Central memory CD4-positive, alpha-beta T cell (primary cell): ENCODE measurements at places on chromosomes 3 and 15.

- DNase-seq: no peak
These were observed 30.4 kb upstream of the THRB start for GRCh38 chr3:24525022-24525421.

DNA sequence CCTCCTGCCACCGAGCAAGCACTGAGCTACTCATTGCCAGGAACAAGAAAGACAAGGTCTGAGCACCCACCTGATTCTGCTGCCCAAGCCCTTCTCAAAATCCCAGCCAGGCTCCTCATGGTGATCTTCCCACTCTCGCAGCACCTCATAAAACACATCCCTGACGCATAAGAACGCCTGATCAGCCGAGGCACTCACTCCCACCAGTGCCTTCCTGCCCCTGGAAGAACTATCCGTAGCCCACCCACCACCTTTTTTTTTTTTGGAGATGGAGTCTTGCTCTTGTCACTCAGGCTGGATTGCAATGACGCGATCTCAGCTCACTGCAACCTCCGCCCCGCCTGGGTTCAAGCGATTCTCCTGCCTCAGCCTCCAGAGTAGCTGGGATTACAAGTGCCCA, 3.9 kb downstream of the CDAN1 start:
- no peak for DNase-seq

DNA sequence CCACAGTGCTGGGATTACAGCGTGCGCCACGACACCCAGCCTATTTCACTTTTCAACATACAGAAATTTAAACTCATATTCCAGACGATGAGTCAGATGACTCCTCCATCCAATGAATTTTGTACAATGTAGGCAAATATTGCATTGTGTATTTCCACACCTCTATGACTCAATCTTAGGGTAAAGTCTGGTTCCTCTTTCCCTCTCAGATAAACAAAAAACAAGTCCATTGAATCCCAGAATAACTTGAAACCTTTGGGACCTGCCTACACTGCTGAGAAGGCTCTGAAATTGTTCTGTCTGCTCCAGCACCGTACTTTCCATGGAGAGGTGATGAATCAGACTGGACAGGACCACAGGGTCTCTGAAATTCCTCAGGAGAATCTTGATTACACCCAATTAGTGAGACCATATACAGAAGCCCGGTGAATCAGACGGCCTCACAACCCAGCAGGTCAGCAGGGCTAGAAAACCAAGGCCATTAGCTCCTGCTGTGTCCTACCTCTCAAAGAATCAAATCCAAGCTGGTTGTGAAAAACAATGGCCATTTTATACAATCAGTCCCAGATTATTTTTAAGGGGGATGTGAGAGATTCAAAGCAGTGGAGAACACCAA, 112.6 kb downstream of the ERC2 start:
- DNase-seq: no peak

DNA sequence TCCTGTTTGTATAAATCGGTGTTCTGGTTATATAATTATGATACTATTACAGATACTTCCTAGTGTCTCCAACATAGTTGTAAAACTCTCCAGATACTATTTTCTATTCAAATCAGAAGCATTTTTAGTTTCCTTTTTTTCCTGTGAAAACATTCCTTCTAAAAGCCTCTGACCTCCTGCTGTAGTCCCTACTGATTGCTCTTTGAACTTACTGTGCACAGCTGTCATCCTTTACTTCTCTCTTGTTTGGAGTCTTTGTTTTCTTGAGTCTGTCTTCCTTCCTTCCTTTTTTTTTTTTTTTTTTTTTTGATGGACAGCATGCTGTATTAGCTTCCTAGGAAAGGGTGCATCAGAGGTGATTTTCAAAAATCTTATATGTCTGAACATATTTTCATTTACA, 28.9 kb downstream of the NR2C2 start:
- no peak for DNase-seq

DNA sequence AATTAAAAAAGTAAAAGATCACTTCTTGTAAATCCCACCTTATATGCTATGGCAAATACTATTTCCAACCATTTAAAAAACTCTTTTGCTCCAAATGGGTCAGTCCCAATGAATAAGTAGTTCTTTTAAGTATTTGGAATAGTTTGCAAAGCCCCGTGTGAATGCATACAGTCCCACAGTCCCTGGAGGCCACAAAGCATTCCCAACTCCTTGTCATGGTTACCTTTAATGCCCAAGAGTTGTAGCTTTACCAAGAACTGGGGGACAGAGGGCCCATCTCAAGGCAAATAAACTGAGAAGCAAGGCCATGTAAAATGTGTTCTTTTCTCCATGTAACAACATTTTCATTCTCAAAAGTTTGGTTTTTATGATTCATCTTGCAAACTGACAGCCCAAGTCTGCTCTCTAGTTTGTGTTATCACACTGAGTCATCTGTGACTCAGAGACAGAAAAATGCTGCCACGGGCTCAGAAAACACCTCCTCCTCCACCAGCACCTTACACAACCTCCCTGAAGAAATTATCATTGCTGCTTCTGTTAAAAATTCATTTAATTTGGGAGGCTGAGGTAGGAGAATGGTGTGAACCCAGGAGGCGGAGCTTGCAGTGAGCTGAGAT, 336.2 kb downstream of the ERC2 start:
- no peak for DNase-seq

DNA sequence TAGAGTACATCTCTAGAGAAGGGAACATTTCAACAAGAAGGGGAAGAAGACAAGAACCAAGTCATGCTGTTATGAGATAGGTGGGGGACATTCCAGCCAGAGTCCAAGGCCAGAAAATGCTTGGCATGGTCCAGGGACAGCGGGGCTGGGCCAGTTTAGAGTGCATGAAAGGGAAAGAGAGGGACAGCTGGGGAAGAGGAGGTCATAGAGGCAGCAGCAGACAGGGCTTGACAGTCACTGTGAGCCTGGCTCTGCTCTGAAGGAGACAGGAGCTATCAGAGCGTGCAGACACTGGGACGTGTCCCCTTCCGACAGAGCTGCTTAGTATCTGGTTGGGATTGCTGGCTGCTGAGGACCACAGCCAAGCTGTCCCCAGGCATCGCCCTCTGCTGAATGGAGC, 35.7 kb upstream of the PRR20G start:
- DNase-seq: no peak

DNA sequence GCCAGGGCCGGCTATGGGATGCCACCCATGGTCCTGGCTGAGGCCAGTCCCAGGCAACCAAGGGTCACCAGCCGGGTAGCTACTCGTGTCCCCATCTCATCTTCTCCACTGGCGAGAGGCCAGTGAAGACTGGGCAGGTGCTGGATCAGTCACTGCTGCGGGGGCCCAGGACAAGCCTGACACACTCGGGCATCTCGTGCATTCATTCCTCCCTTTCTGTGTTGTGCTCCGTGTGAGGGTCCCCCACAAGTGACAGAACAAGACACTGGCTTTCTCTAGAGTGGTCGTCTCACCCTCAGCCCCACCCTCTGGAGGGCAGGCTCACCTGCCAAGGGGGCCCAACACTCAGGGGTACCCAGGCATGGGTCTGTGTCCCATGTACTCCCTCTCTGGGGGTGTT, 48.4 kb downstream of the ROPN1B start:
- no peak for DNase-seq

GRCh38 chr3:18806633-18807032, 341.7 kb upstream of the KCNH8 start:
- DNase-seq: no peak

- DNase-seq: no peak
These were observed 2.9 kb downstream of the TICRR start for GRCh38 chr15:89578146-89578545.

DNA sequence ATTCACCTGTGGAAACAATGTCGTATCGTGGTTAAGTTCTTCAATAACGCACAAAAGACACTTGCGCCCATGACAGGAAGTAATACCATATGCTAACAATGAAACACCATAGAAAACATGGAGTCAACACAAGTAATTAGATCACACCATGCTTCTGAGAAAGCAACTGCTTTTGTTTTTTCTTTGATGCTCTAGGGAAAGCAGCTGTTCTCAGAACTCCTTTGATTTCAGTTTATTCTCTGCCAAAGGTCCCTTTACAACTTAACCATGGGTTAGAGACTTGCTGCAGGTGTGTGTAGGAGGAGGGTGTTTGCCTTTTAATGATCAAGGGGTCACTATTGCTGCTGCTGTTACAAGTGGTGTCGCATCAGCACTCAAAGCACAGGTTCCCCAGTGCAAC, 324.0 kb upstream of the SLCO3A1 start:
- DNase-seq: no peak

- DNase-seq: no peak
These were observed 4.7 kb downstream of the C3orf18 start for GRCh38 chr3:50562861-50563260.

- DNase-seq: no peak
These were observed 1596.6 kb downstream of the SI start for GRCh38 chr3:163481738-163482137.

- peak; percentile 28 for DNase-seq
These were observed at the start of gene MKRN3 for GRCh38 chr15:23565395-23566070. Gene MKRN3 (plus strand): TSS chr15:23565674. CDS start chr15:23565783, 109 bp downstream.

GRCh38 chr15:50860824-50861223, 47.7 kb upstream of the AP4E1 start:
- no peak for DNase-seq

DNA sequence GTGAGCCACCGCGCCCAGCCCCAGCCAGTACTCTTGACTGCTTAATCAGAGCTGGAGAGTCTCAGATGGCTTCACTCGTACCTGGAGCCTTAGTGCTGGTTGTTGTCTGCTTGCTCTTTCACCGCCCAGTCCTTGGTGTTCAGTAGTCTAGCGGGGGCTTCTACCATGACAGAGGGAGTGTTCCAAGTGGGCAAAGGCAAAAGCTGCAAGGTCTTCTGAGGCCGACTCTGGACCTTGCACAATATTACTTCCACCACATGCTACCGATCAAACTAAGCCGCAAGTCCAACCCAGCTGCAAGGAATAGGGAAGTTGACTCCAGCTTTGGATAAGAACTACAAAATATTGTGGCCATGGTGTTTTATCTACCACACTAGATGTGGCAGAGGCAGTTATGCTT, 6.6 kb downstream of the PARL start:
- DNase-seq: no peak

DNA sequence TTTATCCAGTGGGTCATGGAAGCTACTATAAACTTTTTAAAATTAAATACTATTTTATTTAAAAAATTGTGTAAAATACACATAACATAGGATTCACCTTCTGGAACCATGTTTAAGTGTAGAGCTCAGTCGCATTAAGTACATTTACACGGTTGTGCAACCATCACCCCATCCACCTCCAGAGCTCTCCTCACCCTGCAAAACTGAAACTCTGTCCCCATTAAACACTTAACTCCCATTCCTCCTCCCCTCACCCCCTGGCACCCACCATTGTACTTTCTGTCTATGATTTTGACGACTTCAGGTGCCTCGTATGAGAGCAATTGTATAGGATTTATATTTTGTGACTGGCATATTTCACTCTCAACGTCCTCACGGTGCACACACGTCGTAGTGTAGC, 70.7 kb downstream of the APBA2 start:
- DNase-seq: no peak

- DNase-seq: no peak
These were observed 41.9 kb upstream of the SEMA4B start for GRCh38 chr15:90159213-90159612.

DNA sequence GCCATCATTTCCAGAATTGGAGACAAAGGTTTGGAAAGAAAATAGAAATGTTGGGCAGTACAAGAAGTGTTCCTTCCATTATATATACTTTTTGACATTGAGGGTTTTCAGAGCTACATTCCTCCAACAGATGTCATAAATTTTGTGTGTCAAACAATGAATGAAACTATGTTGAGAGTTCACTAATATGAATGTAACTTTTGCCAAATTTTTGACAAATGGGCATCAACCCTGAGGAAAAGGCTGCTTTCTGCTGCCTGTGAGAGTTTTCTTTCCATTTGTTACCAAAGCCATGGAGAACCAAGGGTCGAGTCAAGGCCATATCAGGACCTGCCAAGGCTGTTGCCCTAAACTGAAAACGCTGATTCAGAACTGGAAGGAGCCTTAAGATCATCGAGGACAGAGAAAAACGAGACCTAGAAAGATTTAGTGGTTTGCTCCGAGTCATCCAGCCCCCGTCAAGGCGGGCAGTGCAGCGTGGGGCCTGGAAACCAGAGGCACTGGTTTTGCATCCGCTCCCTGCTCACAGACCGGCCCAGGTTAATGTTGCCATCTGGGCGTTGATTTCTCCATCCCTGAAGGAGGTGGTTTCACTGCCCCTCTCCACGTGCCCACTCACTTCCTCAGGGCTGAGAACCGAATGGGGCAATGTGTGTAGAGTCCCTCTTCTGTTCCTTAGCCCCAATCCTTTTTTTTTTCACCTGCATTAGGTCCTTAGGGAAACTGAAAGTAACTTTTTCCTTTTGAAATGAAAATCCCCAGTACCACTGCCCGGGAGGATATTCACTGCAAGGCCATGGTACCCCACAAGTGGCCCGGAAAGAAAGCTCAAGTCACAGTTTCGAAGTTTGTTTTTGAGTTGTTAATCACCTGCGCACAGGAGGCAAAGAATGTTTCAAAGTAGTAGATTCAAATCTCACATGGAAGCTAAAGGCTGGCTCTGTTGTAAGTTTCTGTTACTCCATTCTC, 32.8 kb downstream of the TPM1 start:
- no peak for DNase-seq

DNA sequence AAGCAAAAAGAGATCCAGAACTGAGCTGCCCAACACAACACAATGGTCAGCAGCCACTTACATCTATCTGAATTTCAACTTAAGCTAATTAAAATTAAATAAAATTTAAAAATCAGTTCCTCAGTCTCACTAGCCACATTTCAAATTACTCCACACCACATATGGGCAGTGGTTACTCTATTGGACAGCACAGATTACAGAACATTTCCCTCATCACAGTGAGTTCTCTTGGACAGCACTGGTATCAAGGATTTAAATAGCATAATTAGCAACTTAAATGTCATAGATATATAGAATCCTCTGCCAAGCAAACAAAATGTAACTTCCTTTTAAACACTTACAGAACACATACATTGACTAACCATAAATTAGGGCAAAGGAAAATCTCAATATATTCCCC, 64.4 kb downstream of the KBTBD12 start:
- DNase-seq: no peak

DNA sequence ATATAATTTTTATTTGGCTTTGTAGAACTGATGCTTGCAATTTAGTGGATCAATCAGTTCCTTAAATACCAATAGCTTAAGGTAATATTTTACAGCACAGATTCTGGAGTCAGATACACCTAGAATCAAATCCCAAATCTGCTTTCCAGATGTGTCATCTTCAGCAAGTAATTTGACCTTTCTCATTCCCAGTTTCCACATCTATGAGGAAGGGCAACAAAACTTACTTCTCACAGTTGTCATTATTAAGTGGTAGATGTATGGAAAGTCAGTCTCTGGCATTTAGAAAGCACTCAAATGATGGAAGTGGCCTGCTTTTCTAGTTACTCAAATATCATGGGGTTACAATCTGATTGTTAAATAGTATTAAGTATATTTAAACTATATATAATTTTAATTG, 767.0 kb downstream of the CADM2 start:
- DNase-seq: no peak

GRCh38 chr3:129461022-129461421, 21.0 kb downstream of the IFT122 start:
- DNase-seq: no peak

- DNase-seq: no peak
These were observed 4.3 kb upstream of the RBP2 start for GRCh38 chr3:139480585-139480984.
